Uterus (tissue), 4 donors: ENCODE measurements at places on chromosomes 2 and 18. TPM values are rescaled to one million over a fixed set of nuclear protein-coding genes. Genes with fewer than 3 reads are reported as not detected.

GRCh38 chr2:199055336-199055735 lies 402.4 kb downstream of the SATB2 start:
- no peak for DNase-seq

- peak; percentile 85 for DNase-seq
Measured at GRCh38 chr2:55112229-55113031, 62.2 kb upstream of the RTN4 start.

Gene ABCG5
- total RNA-seq, result not detected

Gene RTKN
- total RNA-seq, result 36.3 TPM

- DNase-seq, result no peak
Measured at GRCh38 chr18:34493566-34494358, 216.3 kb upstream of the DTNA start.

GRCh38 chr18:75305984-75306383 lies 95.4 kb downstream of the TSHZ1 start:
- no peak for DNase-seq
